ENCODE measurements at places on chromosomes 2 and 18.

DNA sequence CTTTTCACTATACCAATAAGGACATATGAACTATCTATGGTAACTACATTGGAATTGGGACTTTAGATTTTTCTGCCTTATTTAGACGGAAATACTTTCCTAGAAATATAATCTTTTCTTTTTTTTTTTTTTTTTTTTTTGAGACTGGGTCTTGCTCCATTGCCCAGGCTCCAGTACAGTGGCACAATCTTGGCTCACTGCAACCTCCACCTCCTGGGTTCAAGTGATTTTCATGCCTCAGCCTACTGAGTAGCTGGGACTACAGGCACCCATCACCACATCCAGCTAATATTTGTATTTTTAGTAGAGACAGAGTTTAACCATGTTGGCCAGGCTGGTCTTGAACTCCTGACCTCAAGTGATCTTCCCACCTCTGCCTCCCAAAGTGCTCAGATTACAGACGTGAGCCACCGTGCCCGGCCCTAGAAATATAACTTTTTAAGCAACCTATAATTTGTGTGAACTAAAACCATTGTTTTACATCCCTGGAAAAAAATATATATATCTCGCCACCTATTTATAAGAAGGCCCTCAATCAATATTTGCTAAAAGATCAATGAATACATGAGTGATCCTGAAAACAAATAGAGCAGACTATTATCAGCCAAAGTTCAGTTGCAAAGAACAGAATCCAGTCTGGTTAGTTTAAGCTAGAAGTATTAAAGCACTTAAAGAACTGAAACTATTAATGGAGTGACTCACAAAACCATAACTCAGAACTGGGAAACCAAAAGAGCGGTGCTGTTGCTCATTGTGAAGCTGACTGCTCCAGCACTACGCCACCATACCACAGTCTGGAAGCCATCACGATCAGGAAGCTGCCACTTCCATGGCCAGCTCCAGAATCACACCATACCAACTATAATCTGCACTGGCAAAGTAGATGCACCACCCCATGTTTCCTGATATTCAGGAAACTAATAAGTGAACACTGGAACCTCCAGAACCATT, 8.4 kb upstream of the HNRNPLL start:
- DNase-seq: no peak

DNA sequence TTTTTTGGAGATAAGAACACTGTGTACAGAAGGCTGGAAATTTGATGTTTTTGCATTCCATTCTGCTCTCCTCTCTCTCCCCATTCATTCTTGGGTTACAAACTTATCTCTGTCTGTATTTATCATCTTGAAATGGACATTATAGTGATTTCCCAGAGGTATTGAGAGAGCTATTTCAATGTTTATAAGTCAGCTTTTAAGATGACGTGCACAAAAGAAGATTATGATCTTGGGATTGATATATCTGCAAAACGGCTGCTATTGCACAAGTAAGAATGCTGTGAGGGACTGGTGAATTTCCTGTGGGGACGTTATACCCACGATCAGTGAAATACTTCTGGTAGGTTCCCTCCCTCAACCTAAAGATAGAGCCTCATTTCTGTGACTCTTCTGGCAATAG, 61.0 kb upstream of the DTNA start:
- DNase-seq: no peak

DNA sequence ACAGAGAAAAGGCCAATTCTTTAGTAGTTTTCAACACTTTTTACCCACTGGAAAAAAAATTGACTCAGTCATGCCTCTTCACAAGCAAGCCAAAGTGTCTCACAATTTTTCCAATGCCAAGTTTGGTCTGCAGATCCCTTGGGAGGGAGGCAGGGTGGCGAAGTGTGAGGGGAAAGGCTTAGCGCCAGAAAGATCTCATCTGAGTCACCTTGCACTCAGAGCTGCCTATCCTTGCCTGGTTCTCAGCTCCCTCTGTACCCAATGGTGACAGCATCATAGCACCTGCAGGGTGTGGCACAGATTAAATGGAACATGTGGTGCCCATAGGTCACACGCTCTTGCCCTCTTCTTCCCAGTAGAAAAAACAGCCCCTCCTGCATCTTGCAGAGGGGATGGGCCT, 55.2 kb upstream of the GYPC start:
- DNase-seq: no peak

DNA sequence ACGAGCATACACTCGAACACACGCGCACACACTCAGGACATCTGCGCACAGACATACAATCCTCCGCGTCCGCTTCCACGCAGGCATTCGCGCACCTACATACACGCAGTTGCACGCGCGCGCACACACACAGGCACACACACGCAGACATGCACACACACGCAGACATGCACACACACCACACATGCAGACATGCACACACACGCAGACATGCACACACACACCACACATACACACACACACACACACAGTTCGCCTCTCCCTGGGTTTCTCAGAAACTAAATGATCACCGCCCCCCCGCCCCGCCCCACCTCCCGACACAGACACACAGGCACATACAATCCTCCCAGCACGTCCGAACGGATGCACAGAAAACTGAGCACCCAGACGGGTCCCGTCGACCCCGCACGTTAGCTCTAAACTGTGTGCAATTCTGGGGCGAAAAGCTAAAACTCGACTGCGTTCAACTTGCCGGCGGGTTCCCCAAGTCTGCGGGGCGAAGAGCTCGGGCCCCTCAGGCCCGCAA, 1.0 kb downstream of the EPHA4 start:
- peak; percentile 87 for DNase-seq

DNA sequence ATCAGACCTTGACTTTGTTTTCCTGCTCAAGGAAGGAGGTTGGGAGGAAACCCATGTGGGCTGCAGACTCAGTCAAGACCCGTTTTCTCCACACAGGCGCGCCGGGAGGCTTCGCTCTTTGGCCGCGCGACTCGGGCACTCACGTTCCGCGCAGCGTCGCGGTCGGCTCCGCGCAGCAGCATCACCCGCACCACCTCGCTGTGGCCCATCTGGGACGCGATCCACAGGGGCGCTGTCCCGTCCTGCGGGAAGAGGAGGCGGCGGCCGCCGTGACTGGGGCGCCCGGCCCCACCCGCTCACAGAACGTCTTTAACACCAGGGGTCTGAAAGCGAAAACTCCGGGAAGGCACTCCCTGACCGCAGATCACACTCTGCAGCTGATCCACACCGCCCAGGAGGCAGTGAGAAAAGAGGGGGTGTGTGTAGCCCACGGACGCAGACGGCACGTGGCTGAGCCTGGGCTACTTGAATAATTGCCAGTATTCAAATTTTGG, 33.1 kb upstream of the NPC1 start:
- DNase-seq: peak; percentile 34

GRCh38 chr2:29664578-29664977, 256.8 kb downstream of the ALK start:
- no peak for DNase-seq

DNA sequence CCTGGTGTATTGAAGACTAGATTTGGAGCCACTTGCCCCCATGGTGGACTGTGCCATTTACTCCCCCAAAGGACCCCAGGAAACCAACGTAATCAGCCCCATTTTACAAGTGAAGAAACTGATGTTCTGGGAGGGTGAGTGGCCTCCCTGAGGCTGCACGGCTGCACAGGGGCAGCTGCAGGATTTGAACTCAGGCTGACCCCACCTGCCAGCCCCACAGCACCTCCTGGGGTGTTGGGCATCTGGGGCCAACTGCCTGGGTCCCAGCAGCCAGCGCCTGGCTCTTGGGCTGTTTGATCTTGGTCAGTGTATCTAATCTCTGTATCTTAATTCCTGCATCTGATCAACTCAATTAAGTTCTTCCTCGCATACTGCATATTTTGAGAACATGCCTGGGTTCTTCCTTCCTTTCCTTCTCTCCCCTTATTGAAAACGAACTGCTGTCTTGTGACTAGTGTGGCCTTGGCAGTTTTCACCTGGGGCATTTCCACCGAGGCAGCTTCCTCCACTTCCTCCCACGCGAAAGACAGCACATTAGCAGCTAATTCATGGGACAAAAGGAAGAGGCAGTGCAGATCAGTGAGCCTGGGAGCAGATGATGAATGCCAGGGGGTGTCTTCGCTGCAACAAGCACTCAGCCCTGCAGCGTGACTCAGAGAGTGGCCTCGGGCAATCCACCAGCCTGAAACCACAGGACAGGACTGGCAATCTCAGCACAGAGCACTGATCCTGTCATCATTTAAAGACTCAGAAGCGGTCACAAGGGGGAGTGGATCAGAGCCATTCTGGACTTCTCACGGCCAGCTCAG, 184.1 kb upstream of the RAB12 start:
- no peak for DNase-seq

DNA sequence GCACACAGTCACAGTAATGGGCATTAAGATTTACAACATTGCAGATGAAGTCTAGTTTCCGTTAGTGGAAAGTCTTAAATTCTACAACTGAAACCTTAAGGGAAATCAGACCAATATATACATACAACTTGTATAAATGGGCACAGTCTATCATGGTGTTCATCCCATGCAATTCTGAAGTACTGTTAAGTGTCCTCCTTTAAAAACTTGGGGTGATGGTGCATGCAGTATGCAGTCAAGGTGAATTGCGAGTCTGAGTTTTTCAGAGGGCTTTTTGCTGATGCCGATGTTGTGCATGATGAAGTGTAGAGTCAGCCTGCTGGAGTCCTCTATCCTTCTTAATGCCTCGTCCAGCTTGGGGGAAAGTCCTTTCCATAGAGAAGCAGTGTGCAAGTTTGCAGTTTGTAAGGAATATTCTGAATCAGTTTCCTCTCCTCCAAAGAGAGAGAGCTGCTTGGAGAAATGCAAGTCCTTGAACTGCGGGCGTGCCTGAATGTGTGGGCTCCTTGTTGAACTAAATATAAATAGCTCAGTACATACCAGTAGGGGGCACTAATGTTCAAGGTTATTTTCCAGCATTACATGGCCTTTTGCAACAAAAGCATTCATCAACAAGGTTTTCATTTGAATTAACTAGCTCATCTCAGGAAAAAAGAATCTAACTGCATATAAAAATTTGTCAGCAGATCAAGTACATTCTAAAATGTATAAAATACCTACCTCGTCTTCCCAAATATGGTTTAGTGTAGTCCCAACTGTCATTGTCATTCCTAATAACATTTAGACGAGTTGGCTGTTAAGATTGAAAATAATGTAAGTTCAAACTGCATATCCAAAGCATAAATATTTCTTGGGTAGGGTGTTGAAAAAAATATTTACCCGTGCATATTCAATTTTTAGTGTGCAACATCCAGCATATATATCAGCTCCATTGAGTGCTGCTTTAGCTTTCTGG, 21.3 kb downstream of the HNRNPLL start:
- peak; percentile 74 for DNase-seq

DNA sequence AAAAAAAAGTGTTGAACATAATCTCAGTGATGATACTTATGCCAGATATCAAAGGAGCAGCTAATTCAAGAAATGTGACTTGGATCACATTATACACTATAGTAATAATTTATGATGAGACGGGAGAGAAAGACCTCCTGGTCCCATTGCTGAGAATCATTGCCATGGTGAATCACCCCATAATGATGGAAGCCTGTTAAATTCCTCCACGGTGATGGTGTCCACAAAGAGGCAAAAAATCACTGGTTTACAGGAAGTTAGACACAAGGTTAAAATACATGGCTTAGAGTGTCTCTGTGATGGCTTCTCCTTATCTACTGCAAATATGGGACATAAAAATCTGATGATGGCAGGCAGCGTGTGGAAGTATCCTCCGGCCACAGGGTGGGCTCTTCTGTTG, 210.0 kb downstream of the CDH2 start:
- DNase-seq: peak; percentile 25

- no peak for DNase-seq
Observed at GRCh38 chr18:61169386-61169785, 163.8 kb upstream of the CDH20 start.

DNA sequence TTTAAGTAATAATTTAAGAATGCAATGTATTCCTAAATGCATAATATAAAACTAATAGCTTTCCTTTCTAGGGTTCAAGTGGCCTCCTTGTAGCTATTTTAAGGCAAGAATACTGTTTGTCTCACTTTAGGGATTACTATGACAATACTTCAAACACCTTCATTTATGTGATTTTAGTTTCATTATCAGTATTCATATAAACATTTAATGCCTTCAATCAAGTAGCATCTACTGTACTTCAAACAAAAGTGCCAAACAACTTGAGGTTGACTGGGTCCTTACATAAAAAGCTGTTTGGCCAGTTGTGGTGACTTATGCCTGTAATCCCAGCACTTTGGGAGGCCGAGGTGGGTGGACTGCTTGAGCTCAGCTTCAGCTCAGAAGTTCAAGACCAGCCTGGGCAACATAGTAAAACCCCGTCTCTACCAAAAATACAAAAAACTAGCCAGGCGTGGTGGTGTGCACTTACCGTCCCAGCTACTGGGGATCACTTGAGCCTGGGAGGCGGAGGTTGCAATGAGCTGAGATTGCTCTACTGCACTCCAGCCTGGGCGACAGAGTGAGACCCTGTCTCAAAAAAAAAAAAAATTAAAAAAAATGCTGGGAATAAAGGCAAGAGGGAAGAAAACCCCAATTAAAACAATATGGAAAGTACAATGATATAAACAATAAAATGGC, 9.3 kb downstream of the MEX3C start:
- no peak for DNase-seq

DNA sequence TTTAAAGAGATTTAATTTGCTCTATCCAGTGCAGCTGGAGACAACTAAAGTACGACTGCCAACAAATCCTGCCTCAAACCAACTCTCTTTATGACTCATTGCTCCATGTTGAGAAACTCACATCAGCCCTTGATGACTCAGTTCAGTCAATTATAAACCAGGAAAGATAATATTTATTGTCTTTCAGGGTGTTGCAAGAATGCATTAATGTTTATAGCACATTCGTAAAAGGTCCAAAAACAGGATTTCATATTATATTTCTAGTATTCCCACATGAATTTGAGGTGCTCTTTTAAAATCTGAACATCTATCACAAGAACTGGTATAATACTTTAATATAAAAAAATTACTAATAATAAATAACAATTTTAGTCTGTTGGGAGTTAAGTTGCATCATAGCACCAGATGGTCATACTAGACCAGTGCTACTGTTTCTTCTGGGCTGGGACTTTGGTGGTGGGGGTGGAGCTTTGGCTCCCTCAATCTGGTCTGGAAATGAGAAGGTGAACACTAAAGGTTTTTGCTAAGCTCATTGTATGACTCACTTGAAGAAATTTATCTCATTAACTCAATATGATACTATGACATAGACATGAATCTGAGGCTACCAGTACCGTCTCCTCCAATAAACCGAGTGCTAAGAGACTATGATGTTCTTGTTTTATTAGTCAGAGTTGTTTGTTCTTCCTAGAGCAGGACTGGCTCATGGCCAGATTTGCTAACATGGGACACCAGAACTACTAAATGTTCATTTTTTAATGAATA, 26.6 kb upstream of the MAP3K20 start:
- peak; percentile 92 for DNase-seq

GRCh38 chr2:237671466-237672138, 44.2 kb downstream of the LRRFIP1 start:
- no peak for DNase-seq

Data from muscle of back (tissue), 13 donors.